ENCODE measurements at places on chromosomes 12 and 14.
A peak's percentile ranks its signal among the peaks of the same experiment; 100 is the strongest.

DNA sequence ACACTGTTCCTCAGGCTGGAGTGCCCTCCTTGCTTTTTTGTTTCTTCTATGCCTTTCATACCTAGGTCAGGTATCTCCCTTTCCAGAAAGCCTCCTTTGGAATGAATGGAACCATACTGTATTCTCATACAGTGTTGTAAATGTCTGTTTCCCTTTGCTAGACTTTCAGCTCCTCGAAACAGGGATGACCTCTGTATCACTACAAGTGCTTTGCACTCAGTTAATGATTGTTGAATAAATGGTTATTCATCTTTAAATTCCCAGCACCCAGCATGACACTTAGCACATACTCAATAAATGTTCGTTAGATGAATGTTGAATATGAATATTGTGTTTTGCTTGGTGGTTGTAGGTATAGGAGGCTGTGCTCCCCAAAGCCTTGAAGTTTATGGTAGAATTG, 5.9 kb upstream of the TULP3 start:
- DNase-seq, result no peak

DNA sequence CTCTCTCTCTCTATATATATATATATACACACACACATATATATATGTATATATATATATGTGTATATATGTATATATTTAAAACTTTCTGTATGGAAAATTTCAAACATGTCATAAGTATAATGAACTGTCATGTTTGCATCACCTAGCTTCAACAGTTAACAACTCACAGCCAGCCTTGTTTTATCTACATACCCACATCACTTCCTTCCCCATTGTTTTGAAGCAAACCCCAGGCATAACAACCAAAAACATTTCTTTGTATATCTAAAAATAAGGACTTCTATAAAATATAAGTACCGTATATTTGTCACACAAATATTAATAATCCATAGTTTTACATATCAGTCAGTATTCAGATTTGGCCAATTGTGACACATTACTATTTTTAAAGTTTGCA, 57.4 kb downstream of the PAPOLA start:
- DNase-seq, result no peak

DNA sequence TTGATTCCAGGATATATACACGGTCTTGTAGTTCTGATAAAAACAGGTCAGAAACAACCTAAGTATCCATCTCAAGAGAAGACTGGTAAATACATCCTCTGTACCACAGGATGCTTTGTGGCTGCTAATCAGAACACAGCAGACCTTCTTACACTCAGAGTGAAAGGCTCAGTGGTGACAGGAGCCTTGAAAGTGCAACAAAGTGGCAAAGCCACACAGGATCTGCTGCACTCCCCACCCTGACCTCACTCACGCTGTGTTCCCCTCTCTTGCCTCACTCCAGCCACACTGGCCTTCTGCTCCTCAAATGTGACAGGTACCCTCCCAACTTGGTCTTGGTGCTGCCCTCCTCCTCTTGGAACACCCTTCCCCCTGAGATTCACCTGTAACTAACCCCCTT, 98.1 kb upstream of the GRIP1 start:
- DNase-seq, result peak; percentile 63

GRCh38 chr12:94145191-94145983, 3.0 kb upstream of the PLXNC1 start:
- DNase-seq, result no peak

DNA sequence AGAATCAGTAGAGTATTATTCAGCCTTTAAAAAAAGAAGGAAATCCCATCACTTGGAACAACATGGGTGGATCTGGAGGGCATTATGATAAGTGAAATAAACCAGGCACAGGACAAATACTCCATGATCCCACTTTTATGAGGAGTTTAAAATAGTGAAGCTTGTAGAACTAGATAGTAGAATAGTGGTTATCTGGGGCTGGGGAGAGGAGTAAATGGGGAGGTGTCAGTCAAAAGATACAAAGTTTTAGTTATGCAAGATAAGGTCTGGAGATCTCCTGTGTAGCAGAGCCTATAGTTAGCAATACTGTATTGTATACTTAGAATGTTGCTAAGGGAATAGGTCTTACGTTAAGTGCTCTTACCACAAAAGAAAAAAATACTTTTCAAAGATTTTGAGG, 64.9 kb downstream of the RIC8B start:
- DNase-seq, result no peak

GRCh38 chr12:67426067-67426466, 156.9 kb downstream of the CAND1 start:
- no peak for DNase-seq

DNA sequence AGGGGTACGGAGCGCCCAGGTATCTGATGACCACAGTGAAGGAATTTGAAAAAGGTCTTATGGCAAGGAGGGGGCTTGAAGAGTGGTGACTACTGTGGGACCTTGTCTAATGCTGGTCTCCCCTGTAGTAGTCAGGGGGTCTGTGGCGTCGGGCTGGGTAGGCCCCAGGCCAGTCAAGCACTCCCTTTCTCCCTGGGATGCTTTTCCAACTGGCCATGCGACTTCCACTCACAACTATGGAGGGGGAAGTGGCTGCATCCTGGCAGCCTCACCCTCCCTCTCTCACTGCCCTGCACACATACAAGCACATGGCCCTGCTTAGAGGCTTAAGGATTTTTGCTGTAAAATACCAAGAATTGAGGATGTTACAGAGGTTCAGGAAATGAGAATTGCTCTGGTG, 4.1 kb downstream of the TSPAN11 start:
- peak; percentile 60 for DNase-seq

- peak; percentile 6 for DNase-seq
Measured at GRCh38 chr14:99081156-99081765, 190.7 kb downstream of the BCL11B start.

- DNase-seq, result no peak
Measured at GRCh38 chr12:51694146-51694545, 103.1 kb downstream of the SCN8A start.

DNA sequence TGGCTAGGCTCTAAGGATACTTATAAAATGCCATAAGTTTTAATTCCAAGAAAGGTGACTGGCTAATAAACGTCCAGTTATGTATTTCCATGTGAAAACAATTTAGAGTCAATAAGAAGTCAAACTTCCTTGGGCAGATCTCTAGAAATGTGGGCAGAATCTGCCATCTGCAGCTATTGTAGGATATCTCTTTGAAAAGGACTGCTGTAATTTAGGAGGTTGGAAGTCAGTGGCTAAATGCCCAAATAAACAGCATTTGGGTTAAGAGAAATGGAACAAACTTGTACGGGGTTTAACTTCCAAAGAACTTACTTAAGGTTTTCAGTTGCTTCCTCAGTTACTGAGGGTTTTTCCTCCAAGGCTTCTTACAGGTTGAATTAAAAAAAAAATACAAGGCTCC, 121.6 kb downstream of the FIGNL2 start:
- no peak for DNase-seq

DNA sequence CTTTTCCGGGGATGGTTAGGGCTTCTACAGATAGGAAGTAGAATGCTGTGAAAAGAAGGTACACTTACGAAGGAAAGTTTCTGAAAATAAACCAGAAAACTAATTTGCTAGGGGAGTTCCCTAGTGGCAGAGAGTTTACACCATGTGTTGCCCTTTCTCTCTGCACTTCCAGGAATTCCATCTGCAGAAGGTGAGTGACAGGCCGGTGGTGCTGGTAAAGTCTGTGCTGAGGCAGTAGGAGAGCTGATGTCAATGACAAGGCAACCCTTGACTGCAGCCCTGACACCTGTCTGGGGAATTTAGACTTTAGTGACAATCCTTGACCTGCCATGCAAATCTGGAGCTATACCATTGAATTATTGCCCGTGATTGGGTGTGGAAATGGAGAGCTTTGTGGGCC, 687.8 kb downstream of the NRXN3 start:
- no peak for DNase-seq

GRCh38 chr12:50085615-50086072, 502 bp downstream of the SMARCD1 start:
- DNase-seq, result no peak

DNA sequence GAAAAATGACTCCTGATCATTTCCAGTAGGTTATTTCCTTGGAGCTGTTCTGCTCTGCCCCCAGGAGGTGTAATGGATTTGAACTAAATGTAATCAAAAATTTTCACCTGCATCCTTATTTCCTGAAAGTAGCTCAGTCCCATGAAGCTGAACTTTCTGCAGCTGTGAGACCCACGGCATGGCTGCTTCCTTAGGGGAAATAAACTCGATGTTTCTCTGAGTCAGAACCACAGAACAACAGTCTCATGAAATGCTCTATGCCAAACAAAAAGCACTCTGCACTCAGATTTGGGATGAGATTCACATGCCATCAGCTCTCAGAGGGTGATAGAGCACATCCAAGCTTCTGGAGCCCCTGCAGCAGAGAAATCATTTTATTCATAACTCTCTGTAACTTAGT, 224.1 kb upstream of the PLEKHG7 start:
- DNase-seq, result no peak

GRCh38 chr14:69948351-69948750, 69.1 kb downstream of the SMOC1 start:
- DNase-seq, result no peak

DNA sequence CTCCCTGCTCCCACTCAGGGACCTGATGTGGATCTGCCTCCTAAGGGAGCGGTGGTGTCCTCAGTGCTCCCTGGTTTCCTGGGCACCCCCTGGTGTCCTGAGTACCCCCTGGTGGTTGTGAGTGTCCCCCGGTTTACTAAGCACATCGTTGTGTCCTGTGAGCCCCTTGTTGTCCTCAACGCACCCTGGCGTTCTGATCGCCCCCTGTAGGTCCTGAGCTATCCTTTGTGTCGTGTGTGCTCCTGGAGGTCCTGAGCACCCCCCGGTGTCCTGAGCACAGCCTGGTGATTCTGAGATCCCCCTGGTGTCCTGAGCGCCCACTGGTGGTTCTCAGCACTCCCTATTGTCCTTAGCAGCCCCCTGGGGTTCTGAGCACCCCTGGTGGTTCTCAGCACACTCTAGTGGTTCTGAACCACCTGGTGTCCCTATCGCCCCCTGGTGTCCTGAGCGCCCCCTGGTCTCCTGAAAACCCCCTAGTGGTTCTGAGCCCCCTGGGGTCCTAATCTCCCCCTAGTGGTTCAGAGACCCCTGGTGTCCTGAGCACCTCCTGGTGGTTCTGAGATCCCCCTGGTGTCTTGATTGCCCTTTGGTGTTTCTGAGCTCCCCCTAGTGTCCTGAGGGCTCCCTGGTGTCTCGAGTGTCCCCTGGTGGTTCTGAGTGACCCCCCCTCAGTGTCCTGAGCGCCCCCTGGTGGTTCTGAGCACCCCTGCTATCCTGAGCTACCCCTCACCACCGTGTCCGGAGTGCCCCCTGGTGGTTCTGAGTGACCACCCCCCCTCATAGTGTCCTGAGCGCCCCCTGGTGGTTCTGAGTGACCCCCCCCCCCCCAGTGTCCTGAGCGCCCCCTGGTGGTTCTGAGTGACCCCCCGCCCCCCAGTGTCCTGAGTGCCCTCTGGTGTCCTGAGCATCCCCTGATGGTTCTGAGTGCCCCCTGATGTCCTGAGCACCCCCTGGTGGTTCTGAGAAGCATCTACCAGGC, 615.1 kb downstream of the TMEM121 start:
- no peak for DNase-seq

- no peak for DNase-seq
Measured at GRCh38 chr12:49428793-49429192, 61.5 kb downstream of the SPATS2 start.

- peak; percentile 92 for DNase-seq
Measured at GRCh38 chr12:42482748-42483520, 106.6 kb downstream of the PRICKLE1 start.

GRCh38 chr14:105420974-105421674, 1.5 kb downstream of the MTA1 start:
- no peak for DNase-seq

GRCh38 chr12:71742998-71743397, 11.7 kb upstream of the RAB21 start:
- no peak for DNase-seq

DNA sequence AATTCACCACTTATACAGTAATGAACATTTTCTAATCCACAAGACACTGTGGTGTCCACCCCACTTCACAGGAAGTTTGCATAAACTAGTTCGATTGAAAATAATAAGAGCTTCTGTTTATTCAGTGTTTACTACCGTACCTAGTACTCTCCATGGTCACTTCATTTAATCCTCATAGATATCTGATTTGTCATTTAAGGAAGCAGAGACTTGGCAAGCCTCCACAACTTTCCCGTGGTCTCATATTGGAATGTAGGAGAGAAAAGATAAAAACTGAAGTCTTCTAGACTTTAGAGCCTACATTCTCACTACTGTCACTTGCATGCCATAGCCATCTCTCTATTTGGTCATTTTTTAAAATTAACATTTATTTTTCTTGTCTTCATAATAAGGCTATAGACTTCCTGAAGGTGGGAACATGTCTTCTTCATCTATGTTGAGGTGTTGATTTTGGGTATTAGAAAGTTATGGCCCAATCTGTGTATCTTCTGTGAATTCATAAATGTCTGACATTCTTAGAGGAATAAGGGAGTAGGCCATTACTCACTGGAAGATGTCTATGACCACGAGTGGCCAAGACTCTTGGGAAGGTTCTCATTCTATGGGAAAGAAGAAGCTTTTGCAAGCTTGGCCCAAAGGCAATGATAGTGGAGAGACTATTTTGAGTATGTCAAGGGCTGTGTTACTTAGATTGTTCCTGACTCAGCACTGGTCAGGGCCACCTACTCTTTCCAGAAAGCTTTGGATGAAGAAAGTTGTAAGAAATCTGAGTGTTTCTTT, 423.7 kb downstream of the LRIG3 start:
- no peak for DNase-seq

GRCh38 chr12:3157581-3158323, 80.6 kb downstream of the TSPAN9 start:
- DNase-seq, result no peak

- DNase-seq, result no peak
Measured at GRCh38 chr14:56195223-56195622, 77.0 kb downstream of the PELI2 start.

DNA sequence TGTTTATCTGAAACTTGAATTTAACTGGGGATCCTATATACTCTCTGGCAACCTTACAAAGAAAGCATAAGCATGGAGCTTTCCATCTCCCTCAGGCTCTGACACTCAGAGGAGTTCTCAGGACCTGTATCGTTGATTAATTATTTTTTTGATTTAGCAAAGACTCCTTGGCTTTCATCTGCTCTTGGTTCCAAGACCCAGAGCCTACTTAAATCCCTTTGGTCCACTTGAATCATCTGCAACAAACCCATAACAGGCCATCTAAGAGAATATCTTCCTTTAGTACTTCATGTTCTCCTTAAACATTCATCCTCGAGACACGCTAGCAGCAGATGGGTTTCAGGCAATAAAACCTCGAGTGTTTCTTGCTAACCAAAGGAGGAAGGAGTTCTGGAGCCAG, 85.4 kb downstream of the ZFP36L1 start:
- DNase-seq, result no peak

DNA sequence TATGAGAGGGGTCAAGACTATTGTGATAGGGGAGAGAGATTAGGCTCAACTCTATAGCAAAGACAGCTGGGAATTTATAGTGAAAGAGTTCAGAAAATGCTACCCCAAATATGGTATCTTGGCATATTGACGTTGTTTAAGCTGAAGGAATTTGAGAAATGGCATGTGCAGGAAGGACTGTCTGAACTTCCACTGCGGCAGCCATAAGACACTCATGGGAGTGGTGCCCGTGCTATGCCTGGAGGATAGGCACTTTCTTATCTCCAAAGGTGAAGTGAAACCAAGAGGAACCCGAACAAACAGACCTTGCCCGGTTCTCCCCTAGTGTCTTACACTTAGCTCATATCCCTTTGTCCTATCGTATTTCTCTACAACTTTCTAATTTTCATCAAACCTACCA, 390.3 kb downstream of the TMTC2 start:
- no peak for DNase-seq
